Naive thymus-derived CD4-positive, alpha-beta T cell (primary cell): ENCODE measurements at places on chromosomes 4 and X. TPM values are rescaled to one million over a fixed set of nuclear protein-coding genes. Genes with fewer than 3 reads are reported as not detected.

- no peaks in the 10 kb centered on the region for H3K27me3 ChIP-seq
- no peak overlapping the region for H3K27ac ChIP-seq
- no peak overlapping the region for H3K4me3 ChIP-seq
- H3K36me3 ChIP-seq, result no peaks in the 10 kb centered on the region
- no peak for DNase-seq
Observed at GRCh38 chr4:3250438-3250955, 1.5 kb downstream of the MSANTD1 start.

DNA sequence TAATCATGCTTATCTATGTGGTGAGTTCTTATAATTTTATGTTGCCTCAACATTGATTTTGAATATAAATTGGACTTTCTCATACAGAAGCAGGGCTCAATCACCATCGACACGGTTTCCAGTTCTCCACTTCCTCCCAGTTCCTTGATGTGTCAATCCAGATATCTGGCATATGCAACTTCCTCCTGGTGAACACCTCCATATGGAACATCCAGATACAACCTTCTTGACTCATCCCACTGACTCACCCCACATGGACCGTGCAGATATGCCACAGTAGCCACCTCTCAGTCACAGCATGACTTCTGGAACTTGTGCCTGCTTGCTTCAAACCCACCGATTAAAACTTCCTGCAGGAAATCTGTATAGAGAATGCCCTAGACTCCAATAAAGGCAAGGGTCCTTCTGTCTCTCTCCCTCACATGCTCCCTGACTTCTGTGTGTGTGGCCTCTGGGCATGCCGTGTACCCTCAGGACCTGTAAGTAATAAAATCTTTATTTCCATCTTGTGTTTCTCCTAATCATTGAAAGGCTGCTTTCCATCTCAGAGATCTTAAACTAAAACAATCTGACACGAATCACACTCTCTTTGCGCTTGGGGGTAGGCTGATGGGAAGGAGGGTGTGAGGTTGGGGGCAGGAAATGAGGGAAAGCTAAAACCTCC is 67.0 kb downstream of the HTRA3 start:
- no peaks in the 10 kb centered on the region for H3K36me3 ChIP-seq
- no peaks in the 10 kb centered on the region for H3K27me3 ChIP-seq
- H3K4me1 ChIP-seq, result no peaks in the 10 kb centered on the region
- H3K4me3 ChIP-seq, result no peak overlapping the region
- no peak for DNase-seq
- no peak overlapping the region for H3K27ac ChIP-seq

DNA sequence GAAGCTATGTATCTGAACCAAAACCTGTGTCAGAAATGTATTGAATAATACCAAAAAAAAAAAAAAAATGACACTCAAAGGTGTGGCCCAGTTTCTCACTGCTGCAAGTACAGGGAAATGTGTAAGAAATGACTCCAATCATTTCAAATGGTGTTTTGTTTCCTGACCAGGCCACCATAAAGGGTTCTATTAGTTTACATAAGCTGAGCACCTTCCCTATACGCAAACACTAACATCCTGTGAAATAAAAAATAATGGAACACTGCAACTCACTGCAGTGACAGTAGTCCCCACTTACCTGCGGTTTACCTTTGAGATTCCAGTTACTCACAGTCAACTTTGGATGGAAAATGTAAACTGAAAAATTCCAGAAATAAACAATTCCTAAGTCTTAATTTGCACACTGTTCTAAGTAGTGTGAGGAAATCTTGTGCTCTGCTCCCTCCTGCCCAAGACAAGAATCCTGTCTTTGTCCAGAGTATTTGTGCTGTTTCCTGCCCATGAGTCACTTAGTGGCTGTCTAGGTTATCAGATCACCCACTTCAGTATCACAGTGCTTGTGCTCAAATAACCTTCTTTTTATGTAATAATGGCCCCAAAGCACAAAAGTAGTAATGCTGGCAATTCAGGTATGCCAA is 265.3 kb downstream of the RCHY1 start:
- no peak overlapping the region for H3K4me3 ChIP-seq
- no peaks in the 10 kb centered on the region for H3K4me1 ChIP-seq
- no peak overlapping the region for H3K27ac ChIP-seq
- H3K36me3 ChIP-seq, result no peaks in the 10 kb centered on the region
- H3K27me3 ChIP-seq, result no peaks in the 10 kb centered on the region

DNA sequence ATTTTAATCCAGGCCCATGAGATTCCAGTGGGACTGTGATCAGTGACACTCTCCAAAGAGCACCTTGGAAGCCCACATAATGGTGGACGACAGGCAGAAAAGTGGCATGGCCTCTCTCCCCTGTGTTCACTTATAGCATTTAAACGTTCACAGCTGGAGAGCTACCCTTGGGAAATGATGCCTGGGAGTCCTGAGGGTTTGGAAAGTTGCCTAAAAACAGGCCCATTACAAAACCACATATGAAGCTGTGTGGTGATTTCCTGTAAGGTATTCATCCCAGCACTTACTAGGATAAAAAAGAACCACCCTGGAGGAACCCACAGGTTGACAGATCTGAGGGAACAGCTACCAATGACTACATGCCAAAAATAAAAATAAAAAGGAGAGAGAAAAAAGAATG is 193.2 kb downstream of the RASL11B start:
- H3K4me1 ChIP-seq, result no peaks in the 10 kb centered on the region
- no peaks in the 10 kb centered on the region for H3K36me3 ChIP-seq
- no peak overlapping the region for H3K27ac ChIP-seq
- H3K27me3 ChIP-seq, result no peaks in the 10 kb centered on the region

GRCh38 chrX:150253959-150254620 is 109.0 kb upstream of the MAMLD1 start:
- peaks cover 4% of the 10 kb centered on the region for H3K4me1 ChIP-seq
- no peak for DNase-seq
- H3K36me3 ChIP-seq, result no peaks in the 10 kb centered on the region
- no peaks in the 10 kb centered on the region for H3K27me3 ChIP-seq
- no peak overlapping the region for H3K4me3 ChIP-seq

The SLC49A3 gene
- not detected for polyA plus RNA-seq

DNA sequence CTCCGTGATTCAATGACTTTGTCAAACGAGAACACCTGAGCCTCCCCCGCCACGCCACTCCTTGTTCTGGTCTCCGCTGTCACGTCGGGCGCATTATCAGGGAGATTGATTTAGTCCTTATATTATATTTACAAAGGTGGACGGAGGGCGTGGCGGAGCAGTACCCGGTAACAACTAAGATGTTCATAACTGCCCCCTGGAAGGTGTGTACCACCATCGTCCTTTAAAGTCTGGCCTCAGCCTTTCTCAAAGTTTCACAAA is 284.2 kb downstream of the PACRGL start:
- H3K27me3 ChIP-seq, result no peaks in the 10 kb centered on the region
- H3K4me3 ChIP-seq, result no peak overlapping the region
- no peak for DNase-seq
